ENCODE measurements at places on chromosomes 13 and 19.

- no peak for DNase-seq
Observed at GRCh38 chr13:45508776-45509175, 44.0 kb downstream of the COG3 start.

- DNase-seq, result no peak
Observed at GRCh38 chr19:38904581-38905539, 5.1 kb downstream of the NFKBIB start.

DNA sequence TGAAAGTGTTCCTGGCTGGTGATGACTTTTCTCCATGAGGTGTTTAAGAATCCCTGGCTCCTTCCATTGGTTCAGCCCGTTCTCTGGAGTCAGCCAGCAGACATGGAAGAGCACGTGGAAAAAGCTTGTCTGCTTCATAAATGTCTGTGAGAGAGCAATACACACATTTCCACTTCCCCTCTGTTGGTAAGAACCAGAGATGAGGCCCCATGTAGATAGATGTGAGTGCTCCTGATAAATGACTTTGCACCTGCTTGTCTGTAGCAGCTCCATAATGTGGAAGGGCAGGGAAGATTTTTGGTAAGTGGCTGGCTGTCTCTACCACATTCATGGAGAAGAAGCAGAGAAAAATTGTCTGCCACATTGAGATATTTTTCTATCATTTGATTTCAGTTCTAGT lies 325.8 kb downstream of the LMO7 start:
- DNase-seq, result no peak

DNA sequence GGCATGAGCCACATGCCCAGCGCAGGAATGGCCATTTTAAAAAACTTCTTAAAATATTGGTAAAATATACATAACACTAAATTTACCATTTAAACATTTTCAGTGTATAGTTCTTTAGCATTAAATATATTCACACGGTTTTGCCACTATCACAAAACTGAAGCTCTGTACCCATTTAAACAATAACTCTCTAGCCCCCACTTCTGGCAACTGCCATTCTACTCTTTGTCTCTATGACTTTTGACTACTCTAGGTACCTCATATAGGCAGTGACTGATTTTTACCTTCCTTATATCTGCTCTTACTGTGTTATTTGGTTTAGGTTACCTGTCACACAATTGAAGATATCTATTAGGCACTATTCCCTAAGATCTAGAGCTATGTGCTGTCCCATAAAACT lies 2.3 kb upstream of the KBTBD7 start:
- no peak for DNase-seq

DNA sequence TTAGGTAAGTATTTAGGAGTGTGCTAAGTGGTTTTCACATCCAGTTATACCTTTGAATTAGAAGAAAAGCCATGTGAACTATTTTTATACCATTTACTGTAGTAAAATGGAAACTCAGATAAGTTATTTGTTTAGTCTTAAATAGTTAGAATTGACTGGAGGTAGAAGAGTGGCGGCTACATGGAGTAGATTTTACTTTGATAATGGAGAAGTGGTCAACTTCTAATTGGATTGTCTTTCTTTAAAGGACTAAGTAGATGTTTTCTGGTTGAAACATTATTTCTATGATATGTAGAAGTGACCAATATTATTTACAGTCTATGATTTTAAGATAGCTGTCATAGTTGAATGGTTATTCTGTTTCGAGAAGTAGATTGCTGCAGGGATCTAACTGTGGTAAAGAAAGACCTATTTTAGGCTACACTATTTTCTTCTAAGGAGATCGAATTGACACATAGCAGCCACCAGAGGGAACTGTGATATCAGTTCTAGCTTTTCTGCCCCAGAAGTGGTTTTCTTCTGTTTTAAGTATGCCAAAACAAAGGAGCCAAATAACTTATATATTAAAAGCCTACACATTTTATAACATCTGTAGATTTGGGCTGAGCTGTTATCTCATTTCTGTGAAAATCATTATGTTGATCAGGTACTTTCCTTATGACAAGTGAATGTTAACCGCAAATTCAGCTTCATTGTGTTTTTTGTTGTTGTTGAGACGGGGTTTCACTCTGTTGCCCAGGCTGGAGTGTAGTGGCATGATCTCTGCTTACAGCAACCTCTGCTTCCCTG lies 26.1 kb downstream of the ZMYM2 start:
- DNase-seq, result peak; percentile 13

GRCh38 chr19:46303691-46304397 lies 7.0 kb downstream of the HIF3A start:
- DNase-seq, result peak; percentile 38

- no peak for DNase-seq
Observed at GRCh38 chr13:25867038-25867437, 184.8 kb downstream of the SHISA2 start.

DNA sequence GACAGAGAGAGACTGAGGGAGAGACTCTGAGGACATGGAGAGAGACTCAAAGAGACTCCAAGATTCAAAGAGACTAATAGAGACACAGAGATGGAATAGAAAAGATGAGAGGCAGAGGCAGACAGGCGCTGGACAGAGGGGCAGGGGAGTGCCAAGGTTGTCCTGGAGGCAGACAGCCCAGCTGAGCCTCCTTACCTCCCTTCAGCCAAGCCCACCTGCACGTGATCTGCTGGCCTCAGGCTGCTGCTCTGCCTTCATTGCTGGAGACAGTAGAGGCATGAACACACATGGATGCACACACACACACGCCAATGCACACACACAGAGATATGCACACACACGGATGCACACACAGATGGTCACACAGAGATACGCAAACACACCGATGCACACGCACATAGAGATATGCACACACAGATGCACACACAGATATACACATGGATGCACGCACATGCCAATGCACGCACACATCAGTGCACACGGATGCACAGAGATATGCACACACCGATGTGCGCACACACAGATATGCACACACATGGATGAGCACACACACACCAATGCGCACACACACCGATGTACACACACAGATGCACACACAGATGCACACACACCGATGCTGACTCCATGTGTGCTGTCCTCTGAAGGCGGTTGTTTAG lies 3.3 kb upstream of the F10 start:
- DNase-seq, result no peak

- DNase-seq, result no peak
Observed at GRCh38 chr13:113562844-113563243, 21.7 kb upstream of the TFDP1 start.

DNA sequence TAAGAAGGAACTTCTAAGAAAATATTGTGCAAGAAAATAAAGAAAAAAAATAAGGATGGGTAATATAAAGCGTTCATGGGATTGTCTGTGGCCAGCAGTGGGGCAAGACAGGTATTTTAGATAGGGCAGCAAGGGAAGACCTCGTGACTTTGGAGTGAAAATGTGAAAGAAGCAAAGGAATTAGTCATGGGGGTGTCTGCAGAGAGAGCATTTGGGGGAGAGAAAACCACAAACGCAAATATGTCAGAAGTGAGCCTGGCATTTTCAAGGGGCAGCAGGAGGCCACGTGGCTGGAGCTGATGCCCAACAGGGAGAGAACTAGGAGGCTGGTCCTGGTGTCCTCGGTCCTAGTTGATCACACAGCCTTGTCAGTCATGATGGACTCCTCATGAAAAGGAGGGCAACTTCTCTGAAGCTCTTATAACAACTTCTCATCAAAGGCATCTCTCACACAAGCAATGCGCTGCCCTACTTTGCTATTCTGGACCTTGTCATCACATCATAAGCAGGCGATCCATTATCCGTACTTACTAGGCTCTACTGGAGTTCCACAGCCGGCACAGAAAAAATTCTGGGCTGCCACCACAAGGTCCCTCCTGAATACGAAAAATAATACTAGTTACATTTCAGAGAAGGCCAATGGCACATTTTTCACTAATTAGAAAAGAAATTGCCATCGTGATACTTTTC lies 31.0 kb downstream of the RUBCNL start:
- DNase-seq, result no peak

DNA sequence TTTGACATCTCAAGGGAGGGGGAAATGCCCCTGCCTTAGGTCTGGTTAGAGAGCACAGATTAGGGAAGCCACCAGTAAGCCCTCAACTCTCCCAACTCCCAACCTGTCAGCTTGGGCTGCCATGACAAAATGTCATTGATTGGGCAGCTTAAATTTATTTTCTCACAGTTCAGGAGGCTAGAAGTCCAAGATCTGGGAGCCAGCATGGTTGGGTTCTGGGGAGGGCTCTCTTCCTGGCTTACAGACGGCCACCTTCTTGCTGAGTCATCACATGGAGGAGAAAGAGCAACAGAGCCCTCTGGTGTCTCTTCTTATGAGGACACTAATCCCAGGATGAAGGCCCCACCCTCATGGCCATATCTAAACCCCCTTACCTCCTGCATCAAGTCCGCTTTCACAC lies 24.2 kb downstream of the C19orf12 start:
- peak; percentile 53 for DNase-seq

GRCh38 chr19:19530423-19530804 lies 1.7 kb downstream of the YJEFN3 start:
- no peak for DNase-seq

DNA sequence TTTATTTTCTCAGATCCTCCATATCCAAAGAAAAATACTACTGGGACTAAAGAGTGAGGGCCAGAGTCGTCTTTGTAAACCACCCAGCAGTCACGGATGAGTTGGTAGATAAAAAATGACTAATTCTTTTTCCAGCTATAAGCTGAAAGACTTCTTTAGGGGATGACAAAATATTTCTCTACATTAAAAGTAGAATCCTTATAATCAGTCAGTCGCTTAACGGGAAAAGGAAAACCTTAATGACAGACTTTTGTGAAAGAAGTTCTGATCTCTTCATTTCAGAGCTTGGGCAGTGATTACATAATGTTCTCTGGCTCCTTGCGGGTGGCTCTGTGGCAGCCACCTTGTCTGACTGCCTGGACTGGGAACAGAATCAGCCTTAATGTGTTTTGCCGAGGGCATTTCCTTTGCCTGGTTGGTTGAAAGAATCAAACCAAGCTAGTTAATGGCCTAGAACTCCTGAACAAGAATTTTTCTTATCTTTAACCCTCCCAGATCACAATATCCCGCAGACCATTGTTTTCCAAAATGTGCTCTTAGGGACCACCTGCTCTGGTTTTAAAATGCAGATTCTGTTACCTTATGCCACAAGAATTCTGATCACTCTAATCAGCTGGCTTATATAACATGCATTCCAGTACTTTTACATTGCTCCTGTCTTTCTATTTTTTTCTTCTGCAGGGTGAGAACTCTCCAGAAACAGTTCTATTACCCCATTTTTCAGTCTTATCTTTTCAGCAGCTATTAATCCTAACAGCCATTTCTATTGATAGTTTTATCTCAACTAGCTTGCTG lies 2.5 kb downstream of the ITM2B start:
- DNase-seq, result peak; percentile 30

- peak; percentile 68 for DNase-seq
Observed at GRCh38 chr13:45393941-45394570, 24.1 kb downstream of the SLC25A30 start.

DNA sequence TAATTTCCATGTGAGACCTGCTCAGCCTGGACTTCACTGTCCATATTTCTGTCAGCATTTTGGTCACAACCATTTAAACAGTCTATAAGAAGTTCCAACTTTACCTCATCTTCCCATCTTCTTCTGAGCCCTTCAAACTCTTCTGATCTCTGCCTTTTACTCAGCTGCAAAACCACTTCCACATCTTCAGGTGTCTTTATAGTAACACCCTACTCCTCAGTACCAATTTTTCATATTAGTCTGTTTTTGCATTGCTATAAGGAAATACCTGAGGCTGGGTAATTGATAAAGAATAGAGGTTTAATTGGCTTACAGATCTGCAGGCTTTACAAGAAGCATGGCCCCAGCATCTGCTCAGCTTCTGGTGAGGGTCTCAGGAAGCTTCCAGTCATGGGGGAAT lies 1648.9 kb upstream of the SLC10A2 start:
- no peak for DNase-seq

DNA sequence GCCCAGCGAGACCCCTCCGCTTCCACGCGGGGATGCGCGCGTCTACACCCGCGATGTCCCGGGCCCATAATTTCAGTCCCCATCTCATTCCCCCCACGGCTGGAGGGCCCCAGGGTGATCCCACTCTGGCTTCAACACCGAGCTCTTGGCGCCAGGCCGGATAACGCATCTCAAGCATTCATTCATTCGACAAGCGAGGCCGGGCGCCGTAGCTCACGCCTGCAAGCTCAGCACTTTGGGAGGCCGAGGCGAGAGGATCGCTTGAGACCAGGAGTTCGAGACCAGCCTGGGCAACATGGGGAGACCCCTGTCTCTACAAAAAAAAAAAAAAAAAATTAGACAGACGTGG lies 5.9 kb downstream of the ANGPTL6 start:
- no peak for DNase-seq

DNA sequence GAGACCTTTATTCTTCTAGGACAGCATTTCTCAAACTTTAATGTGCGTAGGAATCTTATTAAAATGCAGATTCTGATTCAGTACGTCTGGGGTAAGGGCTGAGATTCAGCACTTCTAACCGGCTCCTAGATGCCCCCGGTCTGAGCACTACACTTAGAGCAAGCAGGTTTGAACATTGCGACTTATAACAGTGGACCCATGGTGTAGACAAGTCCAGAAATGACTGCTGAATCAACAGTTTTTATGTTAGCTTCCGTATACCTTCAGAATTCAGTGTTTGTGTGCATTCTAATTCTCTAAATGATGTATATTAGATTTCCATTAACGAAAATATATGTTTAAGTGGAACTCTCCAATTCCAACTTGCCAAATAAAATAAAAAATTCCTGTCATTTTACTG lies 17.5 kb upstream of the CPB2 start:
- DNase-seq, result no peak

DNA sequence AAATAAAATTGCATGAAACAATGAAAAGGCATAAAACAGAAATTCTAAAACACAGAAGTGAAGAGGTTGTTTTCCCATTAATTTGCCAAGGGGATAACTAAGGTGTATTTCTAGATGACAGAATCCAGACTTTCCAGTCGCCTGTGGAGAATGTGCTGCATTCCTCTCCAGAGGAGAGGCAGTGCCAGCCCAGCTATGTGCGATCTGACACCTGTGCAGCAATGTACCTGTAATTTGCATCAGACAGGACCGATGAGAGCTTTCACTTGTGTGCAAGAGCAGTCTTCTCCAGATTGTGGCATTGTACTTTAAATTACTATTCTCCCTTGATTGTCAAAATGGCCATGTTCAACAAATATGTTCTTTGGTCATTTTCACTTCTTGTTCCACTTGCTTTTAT lies 1037.9 kb downstream of the EFNB2 start:
- no peak for DNase-seq

GRCh38 chr19:40420766-40421765 lies 4.7 kb downstream of the SERTAD1 start:
- peak; percentile 77 for DNase-seq

All from HEK293T (cell line).